ENCODE measurements at places on chromosomes 2 and 18. TPM values are rescaled to one million over a fixed set of nuclear protein-coding genes. Genes with fewer than 3 reads are reported as not detected.

DNA sequence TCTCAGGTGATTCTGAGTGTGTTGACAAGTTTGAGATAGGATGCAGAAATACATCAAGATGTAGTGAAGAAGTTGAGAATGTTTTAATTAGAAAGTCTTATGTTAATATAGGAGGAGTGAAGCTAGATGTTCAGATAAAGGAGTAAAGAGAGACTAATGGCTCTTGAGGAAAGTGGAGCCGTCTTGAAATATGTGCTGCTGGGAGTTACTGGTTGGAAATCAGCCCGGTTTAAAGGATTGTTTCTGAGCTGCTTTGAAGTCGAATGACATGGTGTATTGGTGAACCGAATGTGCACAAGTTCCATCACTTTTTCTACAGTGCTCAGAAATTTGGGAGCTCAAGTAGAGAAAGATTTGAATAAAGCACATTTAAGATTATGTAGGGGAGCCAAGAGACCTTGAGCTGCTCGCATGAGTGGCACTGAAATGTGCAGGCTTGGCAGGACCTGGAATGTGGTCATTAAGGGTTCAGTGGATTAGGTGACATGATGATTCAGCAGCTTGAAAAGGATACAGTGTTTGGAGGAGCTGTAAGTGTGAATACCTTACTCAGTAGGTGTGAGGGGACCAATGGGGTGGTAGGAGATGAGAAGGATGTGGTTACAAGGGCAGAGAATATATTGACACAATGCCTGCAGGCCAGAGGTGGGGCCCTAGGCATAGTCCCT lies 68.6 kb downstream of the CAB39 start:
- no peak overlapping the region for H3K27ac ChIP-seq
- no peak overlapping the region for H3K4me3 ChIP-seq
- H3K4me1 ChIP-seq, result no peaks in the 10 kb centered on the region
- no peak for DNase-seq
- H3K27me3 ChIP-seq, result no peaks in the 10 kb centered on the region

DNA sequence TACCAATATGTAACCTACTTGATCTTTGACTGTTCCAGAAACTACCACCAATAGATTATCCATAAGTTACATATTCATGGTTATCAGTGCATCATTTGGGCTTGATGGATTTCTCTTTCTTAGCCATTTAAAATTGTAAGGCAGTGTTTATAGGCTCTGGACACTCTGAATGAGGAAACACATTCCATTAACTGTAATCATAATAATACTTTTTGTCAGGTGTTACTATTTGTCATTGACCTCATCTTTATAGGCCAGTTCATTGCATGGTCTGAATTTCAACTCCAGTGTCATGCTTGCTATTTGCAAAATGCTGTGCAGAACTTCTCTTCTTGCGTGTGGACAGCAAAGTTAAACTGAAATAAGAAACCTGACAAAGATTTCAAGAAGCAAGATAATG lies 1340.2 kb upstream of the ZEB2 start:
- no peaks in the 10 kb centered on the region for H3K27me3 ChIP-seq
- no peak overlapping the region for H3K27ac ChIP-seq
- no peaks in the 10 kb centered on the region for H3K36me3 ChIP-seq
- no peak overlapping the region for H3K4me3 ChIP-seq
- no peak for DNase-seq
- no peaks in the 10 kb centered on the region for H3K4me1 ChIP-seq

DNA sequence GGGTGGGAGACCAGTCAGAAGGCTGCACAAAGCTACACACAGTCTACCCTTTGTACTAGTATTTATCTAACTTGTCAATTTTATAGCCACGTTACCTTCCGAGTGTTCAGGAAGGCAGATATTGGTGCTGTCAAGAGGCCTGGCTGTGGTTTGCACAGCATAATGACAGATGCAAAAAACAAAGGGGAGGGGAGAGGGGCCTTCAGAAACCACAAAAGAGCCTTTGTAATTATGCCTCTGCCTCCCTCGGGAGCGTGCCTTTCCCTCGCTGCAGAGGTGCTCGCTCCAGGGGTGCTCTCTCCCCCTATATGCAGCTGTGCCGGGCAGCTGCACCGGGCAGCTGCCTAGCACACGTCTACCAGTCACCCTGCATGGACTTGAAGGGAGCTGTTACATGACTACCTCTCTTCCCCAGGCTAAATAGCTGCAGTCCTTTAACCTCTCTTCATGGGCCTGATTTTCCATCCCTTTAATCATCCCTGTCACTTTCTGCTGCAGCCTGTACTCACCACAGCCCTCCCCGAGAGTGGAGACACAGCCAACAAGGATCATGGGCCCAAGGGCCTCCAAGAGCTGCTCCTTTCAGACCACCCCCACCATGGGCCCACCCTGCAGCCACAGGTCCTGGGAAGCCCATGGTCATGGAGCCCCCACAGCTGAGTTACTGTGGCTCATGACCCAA lies 168.4 kb upstream of the PKDCC start:
- no peaks in the 10 kb centered on the region for H3K27me3 ChIP-seq
- H3K4me1 ChIP-seq, result peaks cover 8% of the 10 kb centered on the region
- no peak for DNase-seq
- H3K36me3 ChIP-seq, result no peaks in the 10 kb centered on the region
- H3K27ac ChIP-seq, result no peak overlapping the region

DNA sequence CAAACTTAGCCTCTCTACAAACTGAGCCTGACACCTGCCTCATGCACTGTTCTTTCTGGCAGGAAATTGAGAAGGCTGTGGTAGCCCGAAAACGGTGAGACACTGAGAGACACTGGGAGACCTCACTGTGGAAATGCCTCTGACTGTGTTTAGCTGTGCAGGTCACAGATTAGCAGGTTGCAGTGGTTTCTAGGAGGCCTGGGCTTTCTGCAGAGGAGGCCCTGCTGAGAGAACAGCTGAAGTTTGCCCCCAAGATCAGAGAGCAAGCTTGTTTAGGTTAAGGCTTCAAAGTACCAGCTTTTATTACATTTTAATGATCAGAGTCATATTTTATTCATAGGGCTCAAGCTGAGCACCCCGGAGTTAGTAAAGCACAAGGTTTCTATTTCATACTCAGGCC lies 68.7 kb upstream of the LYPD6 start:
- H3K4me1 ChIP-seq, result no peaks in the 10 kb centered on the region
- H3K36me3 ChIP-seq, result no peaks in the 10 kb centered on the region
- DNase-seq, result no peak
- no peak overlapping the region for H3K27ac ChIP-seq
- no peak overlapping the region for H3K4me3 ChIP-seq

DNA sequence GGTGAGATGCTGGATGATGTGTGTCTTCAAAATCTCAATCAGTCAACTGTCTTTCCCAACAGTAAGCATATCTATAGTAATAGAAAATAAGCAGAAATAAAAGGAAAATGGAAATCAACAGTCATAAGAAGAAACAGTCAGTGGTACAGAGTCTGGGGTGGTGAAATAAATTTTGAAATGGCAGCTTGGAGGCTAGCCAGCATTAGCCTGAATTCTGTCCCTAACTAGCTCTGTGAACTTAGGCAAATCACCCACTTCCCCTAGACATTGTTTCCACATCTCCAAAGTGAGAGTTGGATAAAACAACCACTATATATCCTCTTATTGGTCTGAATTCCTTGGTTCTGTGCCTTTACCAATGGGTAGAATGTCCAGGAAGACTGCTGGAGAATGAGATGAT lies 189.7 kb upstream of the REV1 start:
- no peaks in the 10 kb centered on the region for H3K36me3 ChIP-seq
- no peaks in the 10 kb centered on the region for H3K27me3 ChIP-seq
- DNase-seq, result no peak
- H3K27ac ChIP-seq, result no peak overlapping the region
- no peak overlapping the region for H3K4me3 ChIP-seq

The ZAP70 gene
- 2.7 TPM for total RNA-seq

The RMND5A gene
- 17.7 TPM for total RNA-seq

The WDR43 gene
- 21.5 TPM for total RNA-seq
